ENCODE measurements at places on chromosomes 16 and 17.

- DNase-seq, result no peak
Observed at GRCh38 chr17:52158450-52159042, at the start of gene CA10. CA10 (minus strand) TSS chr17:52158714.

DNA sequence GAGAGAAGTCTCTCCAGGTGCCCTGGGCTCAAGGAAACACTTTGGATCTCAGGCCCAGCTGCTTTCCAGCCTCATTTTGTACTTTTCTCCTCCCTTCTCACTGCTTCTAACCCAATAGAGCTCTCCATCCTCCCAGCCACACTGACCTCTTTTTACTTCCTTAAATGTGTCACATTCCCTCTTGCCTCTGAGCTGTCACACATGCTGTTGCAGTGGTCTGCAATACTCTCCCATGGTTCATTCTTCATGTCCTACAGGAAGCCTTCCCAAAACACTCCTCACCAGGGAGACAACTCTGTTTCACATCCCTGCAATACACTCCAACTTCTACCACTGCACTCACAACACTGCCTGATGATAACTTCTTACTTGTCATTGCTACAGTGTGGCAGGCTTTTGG is 242.1 kb upstream of the DYNLRB2 start:
- no peak for DNase-seq

- DNase-seq, result no peak
Observed at GRCh38 chr17:75877752-75878173, 618 bp downstream of the TRIM47 start.

GRCh38 chr17:32523017-32523680 is 36.4 kb downstream of the CDK5R1 start:
- peak; percentile 98 for DNase-seq

DNA sequence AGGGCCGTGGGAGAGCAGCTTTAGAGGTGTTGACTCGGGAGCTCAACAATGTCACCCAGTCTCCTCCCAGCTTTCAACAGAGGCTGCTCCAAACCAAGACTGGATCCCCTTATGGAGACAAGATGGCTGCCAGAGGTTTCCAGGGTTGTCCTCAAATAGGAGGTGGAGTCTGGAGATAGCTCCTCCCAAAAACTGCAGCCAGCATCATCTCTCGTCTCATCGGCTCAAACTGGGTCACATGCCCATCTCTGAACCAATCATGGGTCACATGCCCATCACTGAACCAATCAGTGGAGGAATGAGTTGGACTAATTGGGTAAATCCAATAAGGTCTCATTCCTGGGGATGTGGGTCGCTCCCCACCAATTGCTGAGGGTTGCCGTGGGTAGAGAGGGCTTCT is 41.1 kb upstream of the C16orf82 start:
- DNase-seq, result no peak

GRCh38 chr16:31371619-31372484 is 16.9 kb downstream of the ITGAX start:
- no peak for DNase-seq

DNA sequence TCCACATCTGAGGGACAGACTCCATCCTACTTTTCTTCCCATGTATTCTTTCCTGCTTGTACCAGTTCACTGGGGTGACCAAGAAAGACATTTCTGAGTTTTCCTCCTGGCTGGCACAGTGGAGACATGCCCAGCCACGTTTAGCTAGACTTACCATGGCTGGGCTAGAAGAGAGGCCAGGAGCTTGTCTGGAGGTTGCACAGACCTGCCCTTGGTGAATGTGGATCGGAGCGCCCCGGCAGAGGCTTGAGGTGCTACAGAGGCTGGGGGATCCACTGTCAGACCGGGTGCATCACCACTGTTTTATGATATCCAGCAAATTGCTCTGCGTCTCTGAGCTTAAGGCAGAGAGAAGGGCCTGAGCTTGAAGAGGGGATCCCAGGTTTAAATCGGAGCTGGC is 3.5 kb downstream of the IL4R start:
- no peak for DNase-seq

DNA sequence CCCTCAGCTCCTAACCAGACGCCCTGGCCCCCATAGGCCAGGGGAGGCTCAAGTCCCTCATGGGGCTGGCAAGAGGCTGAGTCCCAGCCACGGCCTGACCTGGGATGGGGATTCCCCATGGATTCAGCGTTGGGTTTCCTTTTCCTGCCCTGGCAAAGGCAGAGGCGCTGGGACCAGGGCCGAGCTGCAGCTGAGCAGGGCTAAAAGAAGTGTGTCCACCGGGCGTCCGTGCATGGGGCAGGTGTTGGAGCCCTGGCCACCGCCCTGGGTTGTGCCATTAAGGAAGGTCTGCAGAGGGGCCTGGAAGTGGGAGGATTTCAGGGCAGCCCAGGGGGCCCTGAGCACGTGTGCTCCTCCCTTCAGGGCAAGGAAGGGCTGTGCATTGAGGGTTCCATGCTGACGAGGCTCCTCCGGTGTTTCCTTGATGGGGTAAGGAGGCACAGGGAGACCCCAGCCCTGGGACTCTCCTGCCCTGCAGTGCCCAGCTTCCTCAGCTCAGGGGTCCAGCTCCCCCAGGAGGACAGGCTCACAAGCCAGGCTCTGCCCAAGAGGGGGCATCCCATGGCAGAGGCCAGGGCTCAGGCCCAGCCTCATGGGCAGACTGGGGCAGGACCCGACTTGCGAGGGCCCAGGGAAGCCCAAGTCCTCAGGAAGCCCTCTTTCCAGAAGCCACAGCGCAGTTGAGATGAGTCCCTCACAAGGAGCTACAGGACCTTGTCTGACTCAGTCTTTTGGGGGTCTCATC is 10.1 kb downstream of the TBC1D26 start:
- no peak for DNase-seq

GRCh38 chr16:85211271-85211801 is 99.1 kb upstream of the CIBAR2 start:
- DNase-seq, result no peak
